ENCODE measurements at places on chromosomes 5 and 9.

GRCh38 chr9:4805191-4805918 is 12.6 kb downstream of the RCL1 start:
- DNase-seq, result no peak

DNA sequence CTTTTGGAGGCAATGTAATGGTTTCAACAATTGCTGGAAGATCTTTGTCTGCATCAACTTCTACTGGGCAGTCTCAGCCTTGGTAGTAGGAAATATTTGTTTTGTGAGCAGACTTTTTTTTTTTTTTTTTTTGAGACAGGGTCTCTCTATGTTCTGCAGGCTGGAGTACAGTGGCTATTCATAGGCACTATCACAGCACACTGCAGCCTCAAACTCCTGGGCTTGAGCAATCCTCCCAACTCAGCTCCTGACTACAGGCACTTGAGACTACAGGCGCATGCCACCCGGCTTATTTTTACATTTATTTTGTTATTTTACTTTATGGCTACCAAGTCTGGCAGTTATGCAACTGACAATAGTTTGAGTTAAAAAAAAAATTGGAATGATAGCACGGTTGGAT is 187.3 kb downstream of the SNX18 start:
- DNase-seq, result no peak

DNA sequence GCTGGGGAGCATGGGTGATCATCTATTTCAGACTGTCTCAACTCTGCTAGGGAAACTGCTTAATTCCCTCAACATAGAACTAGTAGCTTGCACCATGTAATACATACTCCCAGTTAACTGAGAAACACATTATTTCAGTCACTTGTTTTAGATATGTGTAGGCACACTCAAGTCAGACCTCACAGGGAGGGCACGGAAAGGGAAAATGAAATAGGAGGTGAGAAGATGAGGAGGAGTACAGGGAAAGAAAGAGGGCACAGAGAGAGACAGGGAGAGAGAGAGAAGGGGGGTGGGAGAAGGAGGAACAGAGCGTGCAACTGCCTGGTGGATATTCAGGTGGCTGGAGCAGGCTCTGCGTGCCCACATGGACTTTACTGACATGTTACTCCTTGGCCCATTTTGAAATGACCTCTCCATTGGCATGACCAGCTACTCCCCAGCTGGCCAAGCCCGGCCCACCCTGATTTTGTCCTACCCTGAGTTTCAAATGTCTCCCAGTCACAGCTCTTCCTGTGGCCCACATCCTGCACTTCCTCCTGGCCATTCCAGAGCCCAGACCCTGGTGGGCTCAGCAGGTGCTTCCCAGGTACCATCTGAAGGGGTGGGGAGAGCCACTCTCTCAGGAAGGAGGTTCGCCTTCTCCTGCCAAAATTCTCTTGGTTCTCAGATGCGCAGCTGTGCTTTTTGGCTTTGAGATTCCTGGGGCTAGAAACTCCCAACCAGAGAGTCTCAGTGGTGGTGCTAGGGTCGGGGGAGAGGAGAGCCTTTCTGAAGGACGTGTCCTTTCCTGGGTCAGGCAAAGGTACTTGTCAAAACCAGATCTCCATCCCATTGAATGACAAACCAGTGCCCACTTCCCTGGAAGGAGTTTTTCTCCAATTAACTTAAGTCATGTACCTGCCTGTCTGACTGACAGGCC is 229.4 kb downstream of the FSTL4 start:
- no peak for DNase-seq

- DNase-seq, result no peak
Measured at GRCh38 chr9:110971234-110971633, 67.0 kb downstream of the LPAR1 start.

DNA sequence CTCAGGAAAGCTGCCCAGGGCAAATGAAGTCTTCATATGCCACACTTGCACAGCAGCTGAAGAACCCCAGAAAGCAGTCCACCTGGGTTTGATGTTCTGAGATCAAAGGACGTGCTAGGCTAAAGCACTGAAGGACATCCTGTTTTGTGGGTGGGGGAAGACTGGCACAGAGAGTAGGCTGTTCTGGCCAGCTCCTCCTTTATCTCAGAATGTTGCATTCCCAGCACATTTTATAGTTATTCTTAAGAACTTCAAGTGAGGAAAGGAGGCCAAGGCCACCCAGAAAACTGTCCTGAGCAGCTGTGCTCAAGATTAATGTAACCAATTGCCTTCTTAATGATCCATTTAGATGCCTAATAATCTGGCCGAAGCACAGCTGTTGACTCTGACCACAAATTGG is 10.9 kb downstream of the SHOC1 start:
- DNase-seq, result no peak

DNA sequence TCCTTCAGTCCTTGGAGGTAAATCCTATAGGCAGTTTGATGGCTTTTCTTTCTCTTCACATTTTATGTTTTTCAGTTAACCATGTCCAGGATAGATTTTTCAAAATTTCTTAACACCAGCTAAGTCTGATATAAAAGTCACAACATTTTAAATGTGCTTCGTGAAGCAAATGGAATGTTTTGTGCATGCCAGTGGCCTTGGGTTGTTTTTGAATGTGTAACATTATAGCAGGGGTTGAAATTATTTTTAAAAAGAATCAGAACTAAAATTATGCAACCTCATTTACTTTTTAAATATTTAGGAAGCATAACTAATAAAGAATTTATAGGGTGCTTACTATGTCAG is 201.1 kb downstream of the ARHGEF28 start:
- no peak for DNase-seq

DNA sequence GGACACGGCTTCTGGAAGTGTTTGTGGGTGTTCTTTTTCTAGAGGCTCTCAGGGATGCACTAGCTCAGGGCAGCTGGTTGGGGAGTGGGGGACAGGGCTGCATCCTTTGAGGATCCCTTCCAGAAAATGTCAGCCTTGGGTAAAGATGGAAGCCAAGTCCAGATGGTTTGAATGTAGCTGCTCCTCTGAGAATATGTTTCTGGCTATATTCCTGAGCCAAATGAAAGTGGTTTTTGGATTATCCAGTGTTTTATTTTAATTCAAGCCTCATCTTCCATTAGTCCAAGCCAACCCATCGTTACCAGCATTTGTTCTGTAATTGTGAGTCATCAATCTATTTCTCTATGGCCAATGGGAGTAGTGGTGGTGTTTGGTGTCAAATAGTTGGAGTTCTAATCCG is 70.4 kb downstream of the SPRY4 start:
- DNase-seq, result no peak

DNA sequence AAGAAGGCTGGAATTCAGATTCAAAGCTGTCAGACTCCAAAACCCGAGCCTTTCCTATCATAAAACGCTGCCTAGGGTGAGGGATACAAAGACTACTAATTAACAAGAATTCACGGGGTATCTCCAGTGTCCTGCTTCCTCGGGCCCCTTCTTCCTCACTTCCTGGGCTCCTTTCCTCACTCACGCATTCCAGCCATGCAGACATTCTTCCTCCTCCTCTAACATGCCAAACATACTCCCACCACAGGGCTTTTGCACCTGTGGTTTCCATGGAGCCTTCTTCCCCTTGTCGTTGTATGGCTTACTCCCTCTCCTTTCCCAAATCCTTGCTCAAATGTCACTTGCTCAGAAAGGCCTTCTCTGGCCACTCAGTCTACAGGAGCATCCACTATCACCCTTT is 191.4 kb upstream of the TRIM32 start:
- no peak for DNase-seq

GRCh38 chr5:153086486-153086885 is 404.0 kb upstream of the GRIA1 start:
- no peak for DNase-seq

GRCh38 chr5:177357459-177358351 is at the start of gene RGS14:
TSS of gene RGS14 (plus strand) at chr5:177357924. CDS start at chr5:177358025, 101 bp downstream.
- peak; percentile 88 for DNase-seq

GRCh38 chr9:93930070-93930469 is 25.1 kb downstream of the BARX1 start:
- no peak for DNase-seq

GRCh38 chr9:107862323-107862722 is 372.8 kb upstream of the KLF4 start:
- DNase-seq, result no peak

- DNase-seq, result no peak
Measured at GRCh38 chr9:93962561-93963440, 7.6 kb upstream of the BARX1 start.

GRCh38 chr5:149944666-149945065 is at the start of gene PDE6A:
TSS of gene PDE6A (minus strand) at chr5:149944793. CDS start at chr5:149944673, 120 bp downstream.
- no peak for DNase-seq

DNA sequence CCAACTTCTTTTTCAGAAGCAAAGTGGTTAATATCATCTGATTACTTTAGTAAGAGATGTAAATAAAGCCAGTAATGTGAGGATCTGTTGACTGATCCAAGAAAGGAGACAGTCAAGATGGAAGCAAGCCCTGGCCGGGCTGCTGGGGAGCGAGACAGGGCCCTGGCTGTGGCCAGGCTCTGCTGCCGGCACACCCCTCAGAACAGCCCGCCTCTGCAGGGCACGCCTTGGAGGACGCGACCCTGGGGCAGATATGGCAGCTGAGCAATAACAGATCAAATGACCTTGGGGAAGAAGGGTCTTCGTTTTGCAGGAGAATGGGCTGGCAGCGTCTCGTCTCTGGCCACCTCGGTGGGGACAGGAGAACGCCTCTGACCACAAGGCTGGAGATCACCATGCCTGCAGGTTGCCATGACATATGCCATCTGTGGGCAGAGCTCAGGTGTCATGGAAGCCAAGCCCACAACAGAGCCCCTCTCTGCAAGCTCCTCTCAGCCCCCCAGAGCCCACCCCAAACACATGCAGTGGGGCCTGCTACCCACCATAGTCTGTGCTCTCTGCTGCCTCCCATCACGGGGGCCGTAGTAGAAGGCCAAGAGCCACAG is 206.5 kb downstream of the FANCC start:
- DNase-seq, result no peak
